Fibroblast of skin of left quadriceps (primary cell): ENCODE measurements at places on chromosomes 16 and 17.

DNA sequence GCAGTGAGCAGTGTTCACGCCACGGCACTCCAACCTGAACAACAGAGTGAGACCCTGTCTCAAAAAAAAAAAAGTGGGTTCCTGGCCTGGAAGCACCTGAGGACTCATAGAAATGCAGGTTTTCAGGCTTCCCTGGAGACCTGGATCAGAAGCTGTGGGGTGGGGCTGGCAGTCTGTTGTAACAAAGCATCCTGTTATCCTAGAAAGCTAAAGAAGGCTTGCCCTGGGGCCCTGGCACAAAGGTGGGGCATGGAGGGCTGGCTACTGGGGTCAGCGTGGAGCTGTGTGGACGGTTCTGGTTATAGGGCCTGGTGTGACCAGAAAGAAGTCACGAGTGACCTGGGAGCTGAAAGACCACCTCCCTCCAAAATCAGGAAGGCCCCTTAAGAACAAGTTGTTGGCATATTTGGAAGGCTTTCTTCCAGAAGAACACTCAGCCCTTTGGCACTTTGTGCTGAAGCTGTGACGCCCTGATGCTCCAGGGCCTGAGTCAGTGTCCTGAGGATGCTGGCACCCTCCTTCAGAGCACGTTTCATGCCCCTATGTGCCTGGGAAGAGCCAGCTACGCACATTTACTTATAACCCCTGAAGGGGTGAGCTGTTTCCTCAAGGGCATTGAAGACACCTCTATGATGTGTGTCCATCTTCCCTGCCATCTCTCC lies 6.2 kb downstream of the CRISPLD2 start:
- DNase-seq = no peak

DNA sequence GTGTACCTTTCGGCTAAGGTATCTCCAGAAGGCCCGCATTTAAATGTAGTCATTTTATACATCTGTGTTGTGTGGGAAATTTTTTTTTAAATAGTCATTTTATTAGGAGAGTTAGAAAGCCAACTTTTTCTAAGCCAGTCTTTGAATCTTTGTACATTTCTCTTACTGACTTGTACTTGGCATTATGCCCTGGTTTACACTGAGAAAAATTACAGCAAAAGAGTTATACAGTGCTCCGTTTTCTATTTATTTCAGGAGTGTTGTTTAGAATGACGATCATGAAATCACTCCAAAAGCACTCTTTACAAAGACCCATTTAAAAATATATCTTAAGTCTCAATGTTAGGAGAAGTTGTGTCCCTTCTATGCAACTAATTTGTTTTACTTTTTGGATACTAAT lies 91.8 kb downstream of the CYB561 start:
- no peak for DNase-seq

GRCh38 chr17:60455378-60455777 lies 33.1 kb downstream of the CHCT1 start:
- DNase-seq = no peak

DNA sequence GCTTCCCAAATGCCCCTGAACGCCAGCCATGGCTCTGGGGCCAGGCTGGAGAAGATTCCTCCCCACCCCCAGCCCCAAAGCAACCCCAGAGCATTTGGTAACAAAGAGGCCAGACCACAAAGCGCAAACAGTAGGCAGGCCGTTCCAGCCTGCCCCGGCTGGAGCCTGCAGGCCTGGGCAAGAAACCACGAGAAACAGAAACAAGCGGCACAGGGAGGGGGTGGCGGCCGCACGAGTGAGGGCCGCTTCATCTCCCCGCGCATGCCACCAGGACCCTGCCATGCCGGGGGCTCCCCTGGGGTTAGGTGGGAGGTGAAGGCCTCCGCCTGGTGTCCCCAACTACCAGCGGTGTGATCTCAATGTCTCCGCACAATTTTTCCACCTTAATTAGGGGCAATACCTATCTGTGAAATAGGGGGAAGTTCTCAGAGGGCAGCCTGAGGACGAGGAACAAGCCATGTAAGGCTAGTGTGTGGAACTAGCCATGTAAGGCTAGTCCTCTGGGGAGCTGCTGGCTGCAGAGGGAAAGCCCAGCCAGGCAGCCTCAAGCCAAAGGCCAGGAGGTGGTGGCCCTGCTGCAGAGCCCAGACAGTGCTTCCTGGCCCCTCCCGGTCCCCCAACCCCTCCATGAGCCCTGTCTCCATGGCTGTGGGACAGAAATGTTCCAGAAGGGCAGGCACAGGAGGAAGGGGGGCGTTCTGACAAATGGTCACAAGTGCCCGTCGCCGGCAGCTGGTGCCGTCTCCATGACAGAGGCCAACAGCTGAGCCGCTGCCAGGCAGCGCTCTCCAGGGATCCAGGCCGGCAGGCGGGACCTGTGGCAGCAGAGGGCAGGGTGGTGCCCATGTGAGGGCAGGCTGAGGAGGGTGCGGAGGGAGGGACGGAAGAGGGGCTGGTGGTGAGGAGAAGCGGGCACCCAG lies 14.5 kb upstream of the MTSS2 start:
- DNase-seq = no peak

DNA sequence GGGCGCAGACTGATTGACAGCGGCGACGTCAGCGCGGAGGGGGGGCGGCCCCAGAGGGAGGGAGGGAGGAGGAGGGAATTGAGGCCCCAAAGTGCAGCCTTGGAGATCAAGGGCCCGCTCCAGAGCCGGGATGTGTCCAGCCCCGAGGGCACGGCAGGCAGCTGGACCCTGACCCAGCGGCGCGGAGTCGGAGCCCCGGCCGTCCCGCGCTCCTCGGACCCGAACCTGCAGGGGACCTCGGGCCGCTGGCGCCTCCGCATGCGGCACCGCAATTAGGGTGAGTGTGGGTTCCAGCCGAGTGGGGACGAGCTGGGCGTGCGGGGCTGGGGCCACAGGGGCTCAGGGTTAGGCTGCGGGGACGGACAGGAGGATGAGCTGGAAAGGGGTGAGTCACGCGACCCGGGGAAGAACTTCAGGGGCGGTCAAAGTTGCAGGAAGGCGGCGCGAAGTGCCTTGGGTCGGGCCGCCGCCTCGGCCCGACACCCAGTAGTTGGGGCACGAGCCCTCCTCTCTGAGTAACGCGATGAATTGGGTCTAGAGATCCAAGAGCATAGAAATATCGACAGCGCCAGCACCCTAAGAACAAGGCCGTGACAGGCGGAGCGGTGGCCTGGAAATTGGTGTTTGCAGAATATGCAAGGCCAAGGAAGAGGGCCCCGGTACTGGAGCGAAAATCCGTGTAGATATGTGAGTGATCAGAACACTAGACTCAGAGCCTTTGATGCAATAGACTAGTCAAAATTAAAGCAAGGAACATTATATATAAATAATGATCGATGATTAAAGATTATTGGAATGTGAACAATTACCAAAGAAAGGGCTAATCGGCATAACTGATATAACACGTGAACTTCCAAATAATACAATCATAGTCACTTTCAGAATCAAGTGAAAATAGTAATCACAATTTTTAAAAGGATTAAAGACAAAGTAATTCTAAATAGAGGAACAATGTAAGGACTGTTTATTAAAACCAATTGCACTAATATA lies at the start of gene TBX4:
Gene TBX4 (plus strand): TSS at position 122 of the 990 bp plus-strand sequence. CDS start 4,069 bp downstream, outside the sequence.
- no peak for DNase-seq

- no peak for DNase-seq
Measured at GRCh38 chr16:85246473-85246872, 134.2 kb upstream of the CIBAR2 start.

- DNase-seq = no peak
Measured at GRCh38 chr16:3186946-3187690, 886 bp upstream of the OR1F1 start.
